Breast epithelium (tissue), 4 donors: ENCODE measurements at places on chromosomes 5 and 9.

DNA sequence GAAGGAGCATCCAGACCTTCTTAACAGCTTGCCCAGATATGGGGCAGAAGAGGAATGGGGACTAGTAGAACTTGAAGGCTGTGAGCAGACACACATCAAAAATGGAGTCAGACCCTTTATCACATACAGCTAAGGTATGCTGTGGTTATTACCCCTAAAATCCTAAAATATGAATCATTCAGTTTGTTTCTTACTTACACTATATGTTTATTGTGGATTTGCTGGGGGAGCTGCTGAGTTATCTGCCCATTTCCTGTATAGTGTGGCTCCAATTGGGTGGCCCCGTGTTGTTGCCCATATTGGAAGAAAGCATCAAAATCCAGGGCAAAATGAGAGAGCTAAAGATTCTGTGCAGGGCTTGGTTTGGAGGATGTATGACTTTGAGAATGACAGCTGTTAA, 56.9 kb downstream of the AP3S1 start:
- H3K27me3 ChIP-seq = no peaks in the 10 kb centered on the region
- no peaks in the 10 kb centered on the region for H3K4me1 ChIP-seq
- DNase-seq = no peak
- H3K36me3 ChIP-seq = no peaks in the 10 kb centered on the region

DNA sequence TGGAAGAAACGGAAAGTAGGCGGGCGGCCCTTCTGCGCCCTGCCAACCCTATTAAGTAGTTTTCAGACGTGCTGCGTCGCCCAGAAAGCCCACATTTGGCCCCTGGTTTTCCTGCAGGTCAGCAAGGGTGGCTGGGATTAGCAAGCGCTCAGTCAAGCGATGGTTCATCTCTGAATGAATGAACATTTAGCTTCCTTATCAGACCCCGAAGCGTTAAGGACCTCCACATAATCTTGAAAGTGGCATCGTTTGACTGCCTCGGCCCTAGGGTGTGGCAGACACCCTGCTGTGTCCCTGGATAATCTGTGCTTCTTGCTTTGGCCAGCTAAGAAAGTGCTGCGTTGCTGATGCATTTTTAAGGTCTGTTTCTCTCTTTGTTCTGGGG, 684 bp downstream of the TOR1B start:
- H3K27me3 ChIP-seq = no peaks in the 10 kb centered on the region
- peak overlapping the region; percentile 87 for H3K27ac ChIP-seq
- no peaks in the 10 kb centered on the region for H3K36me3 ChIP-seq
- H3K4me3 ChIP-seq = peak overlapping the region; percentile 92

DNA sequence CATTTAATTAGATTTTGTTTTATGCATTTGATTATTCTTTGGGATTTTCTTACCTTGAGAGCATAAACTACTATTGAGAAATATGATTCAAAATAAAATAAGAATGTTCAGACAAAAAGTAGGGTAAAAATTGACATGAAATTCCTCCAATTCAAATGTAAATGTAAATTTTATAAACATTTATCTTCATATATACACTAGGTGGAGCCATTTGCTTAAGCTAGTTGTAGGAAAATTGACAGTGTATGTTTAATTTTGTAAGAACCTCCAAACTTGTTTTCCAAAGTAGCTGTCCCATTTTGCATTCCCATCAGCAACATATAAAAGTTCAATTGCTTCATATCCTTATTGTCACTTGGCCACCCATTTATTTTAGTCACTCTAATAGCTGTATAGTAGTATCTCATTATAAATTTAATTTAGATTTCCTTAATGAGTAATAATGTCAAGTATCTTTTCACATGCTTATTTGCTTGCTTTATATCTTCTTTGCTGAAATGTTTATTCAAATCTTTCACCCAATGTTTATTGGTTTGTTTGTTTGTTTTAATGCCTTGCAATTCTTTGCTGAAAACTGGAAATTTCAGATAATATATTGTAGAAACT, 37.6 kb upstream of the SLCO6A1 start:
- DNase-seq = no peak
- H3K4me1 ChIP-seq = no peaks in the 10 kb centered on the region
- no peak overlapping the region for H3K4me3 ChIP-seq
- H3K36me3 ChIP-seq = no peaks in the 10 kb centered on the region

DNA sequence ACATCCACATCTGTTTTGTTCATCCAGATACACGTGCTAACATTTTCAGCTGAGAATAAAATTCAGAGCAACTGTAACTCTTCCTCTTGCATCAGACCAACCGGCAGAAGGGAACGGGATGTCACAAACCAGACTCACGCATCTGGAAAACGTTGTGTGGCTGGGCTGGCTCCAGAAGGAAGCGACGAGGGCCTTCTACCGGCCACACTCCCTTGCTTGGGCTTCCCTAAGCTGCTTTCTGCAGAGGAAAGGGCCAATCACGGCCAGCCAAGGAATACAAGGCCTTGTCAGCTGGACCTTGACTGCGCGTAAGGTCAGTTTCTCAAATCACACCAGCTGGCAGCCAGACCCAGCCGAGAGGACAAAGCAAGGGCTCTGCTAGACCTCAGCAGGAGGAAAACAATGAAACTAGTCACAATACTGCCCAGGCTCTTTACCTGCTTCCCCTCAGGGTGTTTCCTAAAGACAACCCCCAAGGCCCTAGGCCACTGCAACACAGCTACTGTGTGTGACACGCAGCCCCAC, 106.1 kb downstream of the THBS4 start:
- H3K4me3 ChIP-seq = no peak overlapping the region
- no peaks in the 10 kb centered on the region for H3K4me1 ChIP-seq
- H3K36me3 ChIP-seq = no peaks in the 10 kb centered on the region
- peak; percentile 67 for DNase-seq

DNA sequence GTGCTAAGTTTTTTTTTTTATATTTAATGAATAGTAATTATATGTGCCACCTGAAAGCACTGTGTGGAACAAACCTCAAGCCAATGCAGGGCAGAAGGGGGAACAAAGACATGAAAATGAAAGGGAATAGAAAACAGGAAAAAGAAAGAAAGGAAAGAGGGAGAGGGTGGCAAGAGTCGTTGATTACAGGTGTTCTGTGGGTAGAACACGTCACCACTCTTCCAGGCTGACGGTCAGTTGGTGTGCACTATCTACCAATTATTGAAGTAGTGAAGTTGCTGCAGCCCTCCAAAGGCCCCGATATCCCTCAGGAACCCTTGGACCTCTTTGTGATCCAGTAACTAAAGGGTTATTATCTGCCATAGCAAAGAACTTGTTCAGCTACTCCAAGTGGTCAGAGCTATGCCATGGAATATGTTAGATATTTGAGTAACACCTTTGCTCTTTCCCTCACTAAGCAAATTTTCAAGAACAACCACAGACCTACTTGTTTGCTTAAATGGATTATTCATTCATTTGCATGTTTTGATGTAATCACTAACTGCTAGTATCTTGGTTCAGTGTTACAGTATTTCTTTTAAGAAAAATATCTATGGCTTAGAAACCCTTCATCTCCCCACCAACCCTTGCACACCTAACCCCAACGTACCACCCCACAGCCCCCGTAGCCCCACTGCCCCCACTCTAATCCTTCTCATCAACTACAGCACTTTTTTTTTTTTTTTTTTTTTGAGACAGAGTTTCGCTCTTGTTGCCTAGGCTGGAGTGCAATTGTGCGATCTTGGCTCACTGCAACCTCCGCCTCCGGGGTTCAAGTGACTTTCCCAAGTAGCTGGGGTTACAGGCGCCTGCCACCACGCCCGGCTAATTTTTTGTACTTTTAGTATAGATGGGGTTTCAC, 31.3 kb downstream of the FYB1 start:
- H3K36me3 ChIP-seq = no peaks in the 10 kb centered on the region
- no peak overlapping the region for H3K4me3 ChIP-seq
- no peaks in the 10 kb centered on the region for H3K27me3 ChIP-seq
- H3K27ac ChIP-seq = no peak overlapping the region
- no peaks in the 10 kb centered on the region for H3K4me1 ChIP-seq

DNA sequence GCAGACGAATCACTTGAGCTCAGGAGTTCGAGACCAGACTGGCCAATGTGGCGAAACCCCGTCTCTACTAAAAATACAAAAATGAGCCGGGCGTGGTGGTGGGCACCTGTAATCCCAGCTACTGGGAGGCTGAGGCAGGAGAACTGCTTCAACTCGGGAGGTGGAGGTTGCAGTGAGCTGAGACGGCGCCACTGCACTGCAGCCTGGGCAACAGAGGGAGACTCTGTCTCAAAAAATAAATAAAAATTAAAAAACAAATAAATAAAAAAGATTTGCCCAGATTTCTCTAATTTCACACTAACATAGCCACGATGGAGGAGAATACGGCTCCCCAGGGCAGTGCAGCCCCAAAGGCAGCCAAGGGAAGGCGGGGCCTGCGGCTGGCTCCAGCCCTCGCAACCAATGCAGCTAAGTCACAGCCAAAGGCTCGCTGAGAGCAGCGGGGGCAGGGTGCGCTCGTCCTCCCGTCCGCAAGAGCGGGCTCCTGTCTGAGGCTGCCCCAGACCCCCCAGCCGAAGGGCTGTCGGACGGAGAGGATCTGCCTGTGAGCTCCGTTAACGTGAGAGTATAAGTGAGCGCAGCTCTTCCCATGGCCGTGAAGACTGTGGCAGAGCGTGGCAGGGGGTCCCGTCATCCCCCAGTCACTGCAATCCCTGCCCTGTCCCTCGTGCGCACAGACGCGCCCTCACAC, 43.5 kb downstream of the SLC12A7 start:
- no peaks in the 10 kb centered on the region for H3K27me3 ChIP-seq
- DNase-seq = no peak
- no peak overlapping the region for H3K27ac ChIP-seq
- H3K4me1 ChIP-seq = no peaks in the 10 kb centered on the region
- peaks cover 8% of the 10 kb centered on the region for H3K36me3 ChIP-seq
- no peak overlapping the region for H3K4me3 ChIP-seq

DNA sequence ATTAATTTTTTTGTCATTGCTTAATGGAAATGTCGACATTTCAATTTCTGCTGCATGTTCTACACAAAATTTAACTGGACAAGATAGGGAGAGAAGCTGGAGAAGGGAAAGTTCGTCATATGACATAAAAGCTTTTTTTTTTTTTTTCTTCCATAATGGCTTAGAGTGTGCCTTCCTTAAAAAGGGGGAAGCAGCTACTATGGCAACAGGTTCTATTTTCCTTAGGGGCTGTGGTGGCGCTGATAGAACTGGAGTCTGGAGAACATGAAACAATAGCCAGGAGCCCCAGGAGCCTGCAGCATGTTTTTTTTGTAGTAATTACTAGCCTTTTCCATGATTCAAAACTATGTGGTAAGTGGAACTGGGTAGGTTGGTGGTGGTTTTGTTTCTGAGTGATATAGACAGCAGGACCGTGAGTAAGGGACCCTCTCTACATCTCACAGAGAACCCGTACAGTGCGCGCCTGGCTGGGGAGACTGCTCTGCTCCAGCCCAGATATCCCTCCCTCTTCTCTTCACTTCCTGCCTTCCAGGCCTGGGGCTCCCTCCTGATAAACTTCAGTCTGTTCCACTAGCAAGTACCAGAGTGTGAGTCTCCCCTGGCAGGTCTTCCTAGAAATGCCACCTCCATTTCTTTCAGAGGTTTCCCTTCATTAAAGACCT, 301.6 kb downstream of the NR3C1 start:
- no peaks in the 10 kb centered on the region for H3K27me3 ChIP-seq
- no peak overlapping the region for H3K27ac ChIP-seq
- H3K36me3 ChIP-seq = no peaks in the 10 kb centered on the region
- no peak for DNase-seq
- no peak overlapping the region for H3K4me3 ChIP-seq

- no peaks in the 10 kb centered on the region for H3K36me3 ChIP-seq
- no peaks in the 10 kb centered on the region for H3K27me3 ChIP-seq
- DNase-seq = no peak
- peak overlapping the region; percentile 23 for H3K27ac ChIP-seq
- H3K4me3 ChIP-seq = no peak overlapping the region
Observed at GRCh38 chr9:73073337-73074175, 78.1 kb upstream of the ANXA1 start.

- peak overlapping the region; percentile 57 for H3K27ac ChIP-seq
- H3K4me1 ChIP-seq = peaks cover 4% of the 10 kb centered on the region
- H3K36me3 ChIP-seq = no peaks in the 10 kb centered on the region
- DNase-seq = no peak
- H3K4me3 ChIP-seq = no peak overlapping the region
Observed at GRCh38 chr5:74251141-74252035, 389.1 kb downstream of the ENC1 start.

DNA sequence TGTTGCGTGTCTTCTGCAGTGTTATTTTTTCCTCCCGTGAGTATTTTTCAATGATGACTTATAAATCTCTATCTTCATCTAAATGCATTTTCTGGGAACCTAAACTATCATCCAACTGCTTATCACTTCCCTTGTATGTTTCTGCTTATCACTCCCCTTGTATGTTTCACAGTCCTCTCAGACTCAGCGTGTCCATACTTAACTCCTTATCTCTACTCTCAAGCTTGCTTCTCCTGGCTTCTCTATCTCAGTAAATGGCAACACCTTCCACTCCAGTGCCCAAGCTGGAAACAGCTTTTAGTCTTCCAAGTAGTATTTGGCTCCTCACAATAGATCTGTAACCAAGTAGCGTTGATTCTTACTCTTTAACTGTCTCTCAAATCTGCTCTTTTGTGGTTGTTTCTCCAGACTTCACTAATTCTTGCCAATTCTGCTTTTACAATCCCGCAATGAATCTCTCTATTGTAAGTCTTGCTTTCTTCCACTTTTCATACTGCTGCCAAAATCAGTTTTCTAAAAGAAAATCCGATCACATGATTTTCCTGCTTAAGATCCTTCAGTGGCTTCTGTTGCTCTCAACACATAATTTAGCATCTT, 33.8 kb upstream of the TXNDC8 start:
- H3K4me1 ChIP-seq = no peaks in the 10 kb centered on the region
- no peaks in the 10 kb centered on the region for H3K27me3 ChIP-seq
- no peak overlapping the region for H3K4me3 ChIP-seq
- DNase-seq = no peak

DNA sequence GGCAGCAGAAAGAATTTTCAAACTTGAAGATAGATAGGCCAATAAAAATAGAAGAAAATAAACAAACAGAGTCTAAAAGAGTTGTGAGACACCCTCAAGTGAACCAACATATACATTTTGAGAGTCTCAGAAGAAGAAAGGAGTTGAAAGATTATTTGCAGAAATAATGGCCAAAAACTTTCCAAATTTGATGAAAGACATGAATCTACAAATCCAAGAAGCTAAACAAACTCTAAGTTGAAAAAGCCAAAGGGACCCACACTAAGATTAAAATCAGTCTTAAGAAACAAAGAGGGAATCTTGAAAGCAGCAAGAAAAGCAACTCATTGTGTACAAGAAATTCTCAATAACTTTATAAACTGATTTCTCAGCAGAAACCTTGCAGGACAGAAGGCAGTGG, 137.0 kb downstream of the SAXO1 start:
- H3K4me3 ChIP-seq = no peak overlapping the region
- no peaks in the 10 kb centered on the region for H3K27me3 ChIP-seq
- no peak overlapping the region for H3K27ac ChIP-seq
- no peaks in the 10 kb centered on the region for H3K36me3 ChIP-seq

DNA sequence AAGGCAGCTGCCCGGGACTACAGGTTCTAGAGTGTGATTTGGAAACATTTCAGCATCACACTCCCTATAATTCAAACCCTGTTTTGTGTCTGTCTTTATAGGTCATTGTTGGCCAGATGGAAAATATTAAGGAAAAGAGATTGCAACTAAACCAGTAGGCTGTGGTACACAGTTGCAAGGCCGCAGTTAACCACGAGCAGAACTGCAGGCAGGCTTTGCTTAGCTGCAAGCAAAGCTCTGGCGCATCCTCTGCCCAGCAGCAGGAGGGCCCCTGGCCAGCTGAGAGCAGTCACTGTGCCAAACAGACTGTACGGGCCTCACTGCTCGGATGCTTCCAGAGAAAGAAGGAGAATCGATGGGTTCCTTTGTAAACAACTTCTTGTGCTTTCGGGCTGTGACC, 204.5 kb downstream of the DENND1A start:
- no peak for DNase-seq
- no peaks in the 10 kb centered on the region for H3K4me1 ChIP-seq
- H3K36me3 ChIP-seq = no peaks in the 10 kb centered on the region
- no peak overlapping the region for H3K27ac ChIP-seq
